ENCODE measurements at places on chromosomes 12 and 14.

- DNase-seq = no peak
Measured at GRCh38 chr12:54021432-54022013, 6.7 kb upstream of the HOXC6 start.

- DNase-seq = no peak
Measured at GRCh38 chr14:66224492-66225178, 261.5 kb upstream of the CCDC196 start.

GRCh38 chr14:59020382-59020781 is 168.1 kb upstream of the DAAM1 start:
- no peak for DNase-seq

DNA sequence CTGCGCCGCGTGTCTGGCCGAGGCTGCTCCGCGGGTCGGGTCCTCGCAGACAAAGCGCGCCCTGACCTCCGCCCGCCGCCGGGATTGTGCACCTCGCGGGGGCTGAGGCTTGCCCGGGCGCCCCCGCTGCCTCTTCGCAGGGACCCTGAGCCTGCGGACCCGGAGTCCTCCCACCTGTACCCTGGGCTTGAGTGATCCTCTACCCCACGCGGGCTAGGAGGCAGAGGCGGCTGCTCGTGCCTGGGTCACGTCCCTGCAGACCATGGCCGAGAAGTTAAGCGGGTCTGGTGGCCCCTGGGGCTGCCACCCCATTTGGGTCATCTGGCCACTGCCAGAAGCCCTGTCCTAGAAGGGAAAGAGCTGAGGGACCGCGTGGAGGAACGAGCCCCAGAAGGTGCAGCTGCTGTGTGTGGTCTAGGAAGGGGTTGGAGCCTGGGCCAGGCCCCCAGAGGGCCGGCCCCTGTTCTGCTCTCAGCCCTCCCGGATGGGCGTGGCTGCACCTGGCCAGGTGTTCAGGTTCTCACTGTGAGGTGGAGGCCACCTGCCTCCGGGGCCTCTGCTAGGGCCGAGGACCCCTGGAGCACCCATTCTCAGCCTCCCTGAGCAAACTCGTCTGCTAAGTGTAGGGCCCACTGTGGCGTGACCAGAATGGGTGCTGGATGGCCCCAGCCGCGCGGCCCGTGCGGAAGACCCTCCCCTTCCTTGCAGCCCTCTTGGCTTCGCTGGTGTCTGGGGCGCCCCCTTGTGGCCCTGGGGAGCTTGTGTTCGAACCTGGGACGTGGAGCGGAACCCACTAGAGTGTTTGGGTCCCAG is 49.6 kb downstream of the LRCOL1 start:
- peak; percentile 82 for DNase-seq

DNA sequence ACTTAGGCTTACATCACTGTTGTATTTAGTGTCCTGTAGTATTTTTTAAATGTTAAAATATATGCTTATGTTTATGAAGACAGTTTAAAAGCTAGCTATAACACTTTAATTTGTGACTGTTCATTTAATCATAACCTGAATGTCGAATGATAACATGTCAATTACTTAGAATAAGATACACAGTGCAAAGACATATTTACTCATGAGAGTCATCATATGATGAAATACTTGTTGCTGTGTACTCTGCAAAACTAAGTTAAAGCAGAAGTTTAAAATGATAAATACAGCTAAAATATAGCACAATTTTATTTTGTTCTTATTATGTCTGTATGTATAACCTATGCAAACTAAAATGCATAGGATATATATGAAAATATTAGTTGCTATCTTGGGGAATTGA is 497.4 kb downstream of the FSCB start:
- DNase-seq = no peak

DNA sequence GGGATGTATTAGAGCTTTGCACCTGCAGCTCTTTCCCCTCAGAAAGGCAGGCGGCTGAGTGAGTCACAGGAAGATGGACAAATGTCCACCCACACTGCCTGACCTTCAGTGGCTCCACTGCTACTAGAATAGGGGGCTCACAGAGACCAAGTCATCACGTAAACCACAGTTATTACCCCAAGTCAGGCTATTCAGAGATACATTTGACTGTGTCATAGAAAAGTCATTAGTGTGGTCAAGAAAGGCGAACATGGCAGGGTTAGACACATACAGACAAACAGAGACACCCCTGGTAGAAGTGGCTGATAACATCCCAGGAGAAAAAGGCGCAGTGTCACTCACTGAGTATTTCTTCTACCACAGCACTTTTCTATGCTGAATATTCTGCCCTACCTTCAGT is 36.0 kb downstream of the GCH1 start:
- DNase-seq = no peak

Measured in DND-41 (cell line).